Ovary (tissue), 10 donors: ENCODE measurements at places on chromosomes 7 and 10.

GRCh38 chr10:118163217-118163616 lies 116.5 kb upstream of the RAB11FIP2 start:
- DNase-seq, result no peak

- DNase-seq, result peak; percentile 94
Measured at GRCh38 chr10:133373174-133374090, at the start of gene ECHS1. TSS of gene ECHS1 (minus strand) at chr10:133373354. CDS start at chr10:133373333, 21 bp downstream.

GRCh38 chr7:15218261-15218660 lies 315.7 kb upstream of the DGKB start:
- DNase-seq, result no peak

DNA sequence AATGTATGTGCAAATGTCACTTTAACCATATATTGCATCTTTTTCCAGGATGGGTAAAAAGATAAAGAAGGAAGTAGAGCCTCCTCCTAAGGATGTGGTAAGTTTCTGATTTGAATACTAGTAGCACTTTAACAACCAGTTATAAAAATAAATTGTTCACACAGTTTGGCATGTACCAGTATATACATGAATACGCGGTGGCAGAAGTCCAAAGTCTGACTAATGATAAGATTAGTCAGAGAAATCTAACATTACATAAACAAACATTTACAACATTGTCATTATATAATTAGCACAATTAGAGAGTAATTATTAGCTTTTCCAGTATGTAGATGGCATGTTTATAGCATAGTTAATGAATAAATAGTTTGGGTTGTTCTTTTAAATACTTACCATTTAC lies 4.1 kb downstream of the ARMC3 start:
- DNase-seq, result no peak
